AG04450 (cell line): ENCODE measurements at places on chromosomes 1 and 21. TPM values are rescaled to one million over a fixed set of nuclear protein-coding genes. Genes with fewer than 3 reads are reported as not detected.

Gene MSH4
- polyA plus RNA-seq, result 0.04 TPM in 2 replicates

Gene RPF1
- 36.4 and 46.5 TPM in 2 replicates for polyA plus RNA-seq

Gene DNAJC6
- polyA plus RNA-seq, result 0.09 TPM in 1 of 2 replicates, not detected in the other

Gene GPA33
- polyA plus RNA-seq, result not detected in 2 replicates

Gene ZNF648
- polyA plus RNA-seq, result not detected in 2 replicates

Gene PHC2
- polyA plus RNA-seq, result 47.1 and 78.6 TPM in 2 replicates

Gene SYPL2
- polyA plus RNA-seq, result 0.26 and 0.40 TPM in 2 replicates

Gene RIPK4
- polyA plus RNA-seq, result not detected in 2 replicates

Gene INKA2
- 2.3 and 2.7 TPM in 2 replicates for polyA plus RNA-seq

Gene PITHD1
- polyA plus RNA-seq, result 32.4 and 41.1 TPM in 2 replicates

Gene PLA2G2D
- polyA plus RNA-seq, result not detected in 2 replicates

Gene BMP8B
- polyA plus RNA-seq, result not detected in 2 replicates

Gene COL16A1
- polyA plus RNA-seq, result 35.4 and 39.5 TPM in 2 replicates

Gene TNFRSF9
- polyA plus RNA-seq, result 0.91 and 0.94 TPM in 2 replicates

Gene SLC16A4
- 77.2 and 98.8 TPM in 2 replicates for polyA plus RNA-seq

Gene MUTYH
- polyA plus RNA-seq, result 5.8 and 6.2 TPM in 2 replicates

Gene LRRN2
- polyA plus RNA-seq, result not detected in 2 replicates

Gene DISP1
- 5.3 and 6.2 TPM in 2 replicates for polyA plus RNA-seq

Gene SLC45A1
- 1.5 and 2.4 TPM in 2 replicates for polyA plus RNA-seq

Gene BARHL2
- not detected in 2 replicates for polyA plus RNA-seq

Gene HOOK1
- not detected in 2 replicates for polyA plus RNA-seq

Gene FCRL5
- not detected in 2 replicates for polyA plus RNA-seq

Gene KIF2C
- 11.8 and 14.3 TPM in 2 replicates for polyA plus RNA-seq

Gene RORC
- not detected in 2 replicates for polyA plus RNA-seq

Gene S100A7A
- not detected in 2 replicates for polyA plus RNA-seq

Gene SHCBP1L
- not detected in 2 replicates for polyA plus RNA-seq

Gene UBE2U
- not detected in 2 replicates for polyA plus RNA-seq

Gene LCE2A
- not detected in 2 replicates for polyA plus RNA-seq

Gene RSBN1
- polyA plus RNA-seq, result 6.3 and 12.2 TPM in 2 replicates

Gene NPR1
- polyA plus RNA-seq, result 0.02 TPM in 1 of 2 replicates, not detected in the other

Gene C1orf94
- 0.10 and 0.17 TPM in 2 replicates for polyA plus RNA-seq
